A549 (cell line): ENCODE measurements at places on chromosomes 12 and 14.

- no peak for DNase-seq
Observed at GRCh38 chr14:33307691-33308251, 369.1 kb downstream of the NPAS3 start.

- no peak for DNase-seq
Observed at GRCh38 chr14:20179880-20180279, 10.8 kb upstream of the OR11G2 start.

DNA sequence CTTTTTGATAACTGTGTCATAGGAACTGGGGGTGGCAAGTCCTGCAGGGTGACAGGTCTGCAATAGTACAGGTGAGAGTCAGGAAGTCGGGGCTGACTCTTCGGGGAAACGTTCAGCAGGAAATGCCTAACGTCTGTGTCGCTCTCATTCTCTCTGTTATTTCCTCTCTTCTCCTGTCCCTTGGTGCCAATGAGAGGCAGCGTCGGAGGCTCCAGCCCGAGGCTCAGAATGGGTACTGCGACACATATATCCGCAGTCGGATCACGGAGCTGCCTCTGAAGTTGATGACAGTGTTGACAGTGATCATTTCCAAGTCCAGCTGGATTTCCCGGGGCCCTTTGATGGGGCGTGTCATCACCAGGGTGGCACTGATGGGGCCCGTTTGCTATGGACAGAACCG, 2.7 kb upstream of the TC2N start:
- peak; percentile 15 for DNase-seq

DNA sequence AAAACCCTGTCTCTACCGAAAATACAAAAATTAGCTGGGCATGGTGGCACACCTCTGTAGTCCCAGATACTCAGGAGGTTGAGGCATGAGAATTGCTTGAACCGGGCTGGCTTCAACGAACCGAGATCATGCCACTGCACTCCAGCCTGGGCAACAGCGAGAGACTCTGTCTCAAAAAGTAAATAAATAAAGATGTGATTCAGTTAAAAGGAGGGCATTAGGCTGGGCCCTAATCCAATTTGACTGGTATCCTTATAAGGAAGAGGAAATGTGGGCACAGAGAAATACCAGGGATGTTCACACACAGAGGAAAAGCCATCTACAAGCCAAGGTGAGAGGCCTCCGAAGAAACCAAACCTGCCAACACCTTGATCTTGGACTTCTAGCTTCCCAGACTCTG, 10.1 kb upstream of the DCAF4 start:
- no peak for DNase-seq

DNA sequence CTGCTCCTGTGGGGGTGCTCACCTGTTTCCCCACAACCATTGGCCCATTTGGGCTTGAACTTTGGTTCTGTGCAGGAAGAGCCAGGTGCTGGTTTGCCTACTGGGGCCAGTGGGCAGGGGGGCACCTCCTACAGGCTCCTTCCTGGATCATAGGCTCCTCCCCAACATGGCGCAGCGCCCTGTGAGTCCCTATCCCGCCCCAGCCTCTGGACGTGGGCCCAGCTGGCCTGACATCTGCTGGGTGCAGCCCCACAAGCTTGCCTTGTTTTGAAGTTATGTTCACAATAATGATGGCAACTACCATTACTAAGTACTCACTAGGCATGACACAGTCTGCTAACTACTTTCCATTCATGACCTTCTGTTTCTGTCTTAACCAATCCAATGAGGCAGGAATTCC, 147.8 kb downstream of the RBM19 start:
- no peak for DNase-seq

DNA sequence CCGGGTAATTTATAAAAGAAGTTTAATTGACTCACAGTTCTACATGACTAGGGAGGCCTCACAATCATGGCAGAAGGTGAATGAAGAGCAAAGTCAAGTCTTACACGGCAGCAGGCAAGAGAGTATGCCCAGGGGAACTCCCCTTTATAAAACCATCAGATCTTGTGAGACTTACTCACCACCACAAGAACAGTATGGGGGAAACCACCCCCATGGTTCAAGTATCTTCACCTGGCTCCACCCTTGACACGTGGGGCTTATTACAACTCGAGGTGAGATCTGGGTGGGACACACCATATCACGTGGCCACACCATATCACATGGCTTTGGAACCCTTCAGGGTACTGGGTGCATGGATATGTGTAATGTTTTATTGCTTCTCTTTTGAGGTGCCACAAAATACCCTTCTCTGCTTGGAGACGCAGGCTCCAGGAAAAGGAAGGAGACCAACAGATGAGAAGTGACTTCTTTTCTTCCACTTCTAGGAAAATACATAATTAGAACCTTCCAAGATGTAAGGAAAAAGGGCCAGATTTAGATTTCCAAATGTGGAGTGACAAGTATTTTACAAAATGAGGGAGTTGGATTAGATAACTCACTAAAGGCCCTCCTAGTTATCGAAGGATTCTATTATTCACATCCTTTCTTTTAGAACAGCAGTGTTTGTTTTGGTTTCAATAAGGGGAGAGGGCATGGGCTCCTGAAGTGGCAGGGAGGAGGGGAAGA, 33.1 kb upstream of the ETFBKMT start:
- no peak for DNase-seq

- no peak for DNase-seq
Observed at GRCh38 chr12:70648831-70649230, 11.6 kb upstream of the PTPRB start.

DNA sequence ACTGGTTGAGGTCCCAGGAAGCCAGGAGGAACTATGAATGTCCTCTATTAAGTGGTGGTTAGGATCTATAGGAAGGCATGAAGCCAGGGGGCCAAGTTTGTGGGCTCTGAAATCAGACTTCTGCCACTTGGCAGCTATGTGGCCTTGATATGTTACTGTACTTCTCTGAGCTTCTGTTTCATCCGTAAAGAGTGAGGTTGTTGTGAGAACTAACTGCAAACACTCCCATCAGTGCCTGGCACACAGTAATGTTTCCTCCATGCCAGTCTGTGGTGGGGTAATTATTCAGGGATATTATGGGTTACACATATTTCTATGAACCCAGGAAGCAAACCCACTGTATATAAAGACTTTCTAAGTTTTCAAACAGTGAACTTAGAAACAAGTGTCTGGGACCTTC, 57.4 kb downstream of the PLXNC1 start:
- DNase-seq: no peak

DNA sequence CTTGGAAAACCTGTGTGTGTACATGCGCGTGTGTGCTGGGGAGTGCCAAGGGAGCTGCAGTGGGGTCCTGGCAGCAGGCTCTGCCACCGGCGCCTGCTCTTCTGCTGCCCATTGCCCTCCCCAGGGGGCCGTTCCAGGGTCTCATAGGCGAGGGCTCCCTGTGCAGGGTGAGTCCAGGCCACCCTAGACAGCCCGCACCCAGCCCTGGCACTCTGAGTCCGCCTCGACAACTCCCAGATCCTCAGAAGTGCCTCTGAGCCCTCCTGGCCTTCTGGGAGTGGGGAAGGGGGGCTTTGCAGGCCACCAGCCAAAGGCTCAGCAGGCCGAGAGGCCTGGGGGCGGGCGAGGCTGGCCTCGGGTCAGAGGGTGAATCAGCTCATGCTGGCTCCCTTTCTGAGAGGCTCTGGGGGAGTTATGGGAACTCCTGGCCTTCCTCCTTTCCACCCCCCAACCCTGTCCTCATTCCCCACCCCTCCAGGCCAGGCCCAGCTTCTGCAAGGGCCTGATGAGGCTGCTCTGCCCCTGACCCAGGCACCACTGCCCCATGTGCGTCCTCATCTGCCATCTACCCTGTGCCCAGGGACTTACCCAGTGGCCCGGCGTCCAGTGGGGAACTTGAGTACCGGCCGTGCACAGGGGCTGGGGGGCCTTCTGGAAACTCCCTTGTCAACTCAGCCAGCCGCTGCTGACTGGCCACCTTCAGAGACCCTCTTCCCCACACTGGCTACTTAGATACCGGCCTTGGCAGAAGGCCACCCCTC, 2.1 kb upstream of the TEDC1 start:
- DNase-seq: no peak

- DNase-seq: peak; percentile 88
Observed at GRCh38 chr12:28780096-28780495, 369.0 kb upstream of the FAR2 start.

- no peak for DNase-seq
Observed at GRCh38 chr12:88753066-88753465, 172.8 kb upstream of the KITLG start.

- DNase-seq: no peak
Observed at GRCh38 chr12:1525858-1526257, 68.5 kb downstream of the FBXL14 start.

GRCh38 chr12:12116677-12117076, 45.9 kb downstream of the BCL2L14 start:
- DNase-seq: no peak

DNA sequence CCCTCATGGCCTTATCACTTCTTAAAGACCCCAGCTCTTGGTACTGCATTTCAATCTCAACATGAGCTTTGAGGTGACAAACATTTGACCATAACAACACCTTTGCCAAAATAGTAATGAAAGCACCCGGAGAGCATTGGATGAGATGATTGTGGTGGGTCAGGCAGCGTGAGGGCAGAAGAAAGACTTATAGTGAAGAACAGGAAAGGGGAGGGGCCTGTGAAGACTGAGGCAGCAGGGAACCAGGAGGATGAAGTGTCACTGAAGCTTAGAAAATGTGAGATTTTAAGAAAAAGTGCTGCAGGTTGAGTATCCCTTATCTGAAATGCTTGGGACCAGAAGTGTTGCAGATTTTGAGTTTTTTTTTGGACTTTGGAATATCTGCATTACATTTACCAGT, 86.3 kb downstream of the EMP1 start:
- no peak for DNase-seq

DNA sequence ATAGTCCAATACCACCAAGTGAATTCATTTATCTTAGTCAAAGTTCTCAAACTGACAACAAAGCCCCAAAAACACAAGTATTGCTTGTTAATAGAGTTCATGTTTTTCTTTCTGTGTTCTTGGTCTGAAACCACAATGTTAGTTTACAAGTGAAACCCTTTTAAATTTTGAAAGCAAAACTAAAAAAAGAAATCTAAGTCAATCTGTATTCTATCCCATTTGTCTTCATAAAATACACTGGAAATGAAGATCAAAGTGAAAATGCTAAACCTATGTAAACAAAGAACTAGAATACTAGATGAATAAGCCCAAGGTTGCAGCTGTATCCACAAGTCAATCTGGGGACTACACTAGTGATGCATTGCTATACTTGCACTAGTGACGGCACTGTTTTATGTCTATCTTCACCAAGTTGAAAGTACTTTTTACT, 10.4 kb downstream of the MAP4K5 start:
- DNase-seq: no peak

- no peak for DNase-seq
Observed at GRCh38 chr12:3732901-3733300, 20.0 kb downstream of the CRACR2A start.

GRCh38 chr14:104805941-104806624, 5.2 kb downstream of the ZBTB42 start:
- no peak for DNase-seq

GRCh38 chr14:23024612-23025075, 10.1 kb downstream of the PSMB5 start:
- DNase-seq: no peak

DNA sequence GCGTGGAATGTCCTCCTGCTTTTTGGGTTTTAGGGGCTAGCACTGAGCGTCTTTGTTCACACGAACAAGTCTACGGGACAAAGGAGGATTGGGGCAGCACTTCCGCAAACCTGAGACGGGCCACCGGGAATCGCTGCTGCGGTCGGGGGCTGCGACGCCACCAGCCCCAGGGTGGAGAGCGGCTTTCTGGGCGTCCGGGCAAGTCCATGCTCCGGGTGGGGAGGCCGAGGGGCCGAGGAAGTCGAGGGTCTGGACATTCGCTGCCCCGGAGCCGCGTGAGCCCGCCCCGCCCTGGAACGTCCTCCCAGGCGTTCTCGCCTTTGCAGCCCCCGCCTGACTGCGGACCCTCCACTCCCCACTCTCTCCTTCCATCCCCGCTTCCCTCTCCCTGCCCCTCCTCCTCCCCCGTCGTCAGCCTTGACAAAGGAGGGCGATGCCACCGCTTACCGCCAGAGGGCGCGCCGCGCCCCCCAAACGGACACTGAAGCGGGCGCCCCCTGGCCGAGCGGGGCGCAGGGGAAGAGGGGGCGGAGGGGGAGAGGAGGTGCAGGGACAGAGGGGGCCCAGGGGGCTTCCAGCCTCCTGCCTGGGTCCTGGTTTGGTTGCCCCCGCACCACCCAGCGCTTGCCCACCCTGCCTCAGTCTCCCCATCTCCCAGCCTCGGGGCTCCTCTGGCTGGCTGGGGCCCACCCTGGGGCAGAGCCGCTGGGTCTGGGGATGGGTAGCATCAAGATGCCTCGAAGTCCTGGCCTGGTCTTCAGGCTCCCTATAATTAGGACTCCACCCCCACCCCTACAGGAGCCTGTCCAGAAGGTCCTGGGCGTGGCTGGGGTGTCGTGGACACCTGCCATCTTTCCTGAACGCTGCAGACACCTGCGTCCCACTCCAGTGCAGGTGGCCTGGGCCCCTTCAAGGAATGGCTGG, 39.1 kb upstream of the INF2 start:
- DNase-seq: peak; percentile 53

DNA sequence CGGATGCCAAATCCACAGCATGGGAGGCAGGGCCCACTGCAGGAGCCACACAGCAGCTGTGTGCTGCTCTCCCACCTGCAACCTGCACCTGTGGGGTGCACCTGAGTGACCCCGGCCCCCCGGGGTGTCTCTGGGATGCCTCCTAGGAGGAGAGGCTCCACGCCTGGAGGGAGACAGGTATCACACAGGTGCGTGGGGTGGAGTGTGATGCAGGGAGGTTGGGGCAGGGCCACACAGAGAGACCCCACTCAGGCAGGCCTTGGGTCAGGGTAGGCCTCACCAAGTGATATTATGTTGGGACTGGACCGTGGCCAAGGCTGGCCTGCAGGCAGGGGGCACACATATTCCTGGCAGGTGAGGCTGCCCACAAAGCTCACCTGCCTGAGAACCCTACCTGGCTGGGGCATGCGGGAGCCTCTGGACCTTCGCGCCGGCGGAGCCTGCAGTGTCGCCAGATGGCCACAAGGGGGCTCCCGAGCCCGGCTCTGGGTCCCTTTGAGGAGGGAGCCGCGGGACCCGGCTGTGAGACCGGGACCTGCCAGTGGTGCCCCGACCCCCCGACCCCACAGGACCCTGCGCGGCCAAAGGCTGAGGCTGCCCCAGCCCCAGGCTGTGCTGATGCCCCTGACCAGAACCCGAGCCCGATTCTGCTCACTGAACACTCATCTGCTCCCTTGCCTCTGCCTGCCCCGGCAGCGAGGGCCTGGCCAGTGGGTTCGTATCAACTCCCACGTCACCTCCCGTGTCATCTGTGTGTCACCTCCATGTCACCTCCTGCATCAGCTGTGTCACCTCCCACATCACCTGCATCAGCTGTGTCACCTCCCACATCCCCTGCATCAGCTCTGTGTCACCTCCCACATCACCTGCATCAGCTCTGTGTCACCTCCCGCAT, 11.4 kb downstream of the TMEM121 start:
- no peak for DNase-seq

- DNase-seq: no peak
Observed at GRCh38 chr12:105982022-105982421, 156.7 kb downstream of the NUAK1 start.

GRCh38 chr12:80257920-80258319, 158.6 kb downstream of the OTOGL start:
- DNase-seq: no peak
